ENCODE measurements at places on chromosomes 2 and 18.

DNA sequence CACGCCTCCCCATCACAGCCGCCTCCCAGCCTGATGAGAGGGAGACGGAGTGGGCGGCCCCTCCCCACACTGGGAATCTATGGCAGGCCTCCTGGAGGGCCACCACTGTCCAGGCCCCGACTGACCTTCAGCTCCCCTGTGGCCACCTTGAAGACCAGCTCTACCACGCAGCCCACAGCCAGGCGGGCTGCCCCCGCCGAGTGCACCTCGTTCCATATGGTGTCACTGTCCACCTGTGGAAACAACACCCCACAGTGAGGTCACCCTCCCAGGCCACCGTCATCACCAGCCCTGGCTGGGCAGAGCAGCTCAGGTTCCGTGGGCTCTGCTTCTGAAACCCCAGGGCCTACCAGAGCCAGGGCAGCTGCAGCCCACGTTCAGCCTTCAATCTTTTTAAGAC, 242.0 kb downstream of the TWIST2 start:
- no peak for DNase-seq

DNA sequence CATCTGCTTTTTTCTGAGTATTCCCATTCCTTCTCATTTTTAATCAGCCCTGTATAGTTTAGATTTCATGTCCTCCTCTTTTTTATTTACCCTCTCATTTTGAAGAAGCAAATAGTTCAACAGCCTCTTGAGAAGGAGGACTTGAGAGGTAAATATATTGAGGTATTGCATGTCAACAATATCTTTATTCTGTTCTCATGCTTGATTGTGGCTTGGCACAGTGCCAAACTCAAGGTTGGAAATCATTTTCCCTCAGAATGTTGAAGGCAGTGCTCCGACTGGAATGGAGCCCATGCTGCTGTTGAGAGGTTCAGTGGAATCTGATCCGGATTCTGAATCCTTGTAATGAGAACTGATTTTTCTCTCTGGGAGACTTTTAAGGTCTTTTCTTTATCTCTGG, 31.0 kb upstream of the GALNT3 start:
- no peak for DNase-seq

GRCh38 chr2:33284287-33284686, 192.2 kb upstream of the RASGRP3 start:
- no peak for DNase-seq

- no peak for DNase-seq
These were observed 52.6 kb upstream of the GLI2 start for GRCh38 chr2:120683081-120683480.

GRCh38 chr2:219958941-219959340, 331.5 kb downstream of the SLC4A3 start:
- no peak for DNase-seq
